Stimulated activated CD4-positive, alpha-beta T cell treated with anti-CD3 and anti-CD28 coated beads, Interleukin-2, amount 100 ng/mL, for 24 hours (primary cell): ENCODE measurements at places on chromosomes 2 and 18.

GRCh38 chr2:68744366-68744912 is 9.8 kb downstream of the ARHGAP25 start:
- no peak for DNase-seq

GRCh38 chr2:71348302-71348701 is 16.7 kb downstream of the ZNF638 start:
- DNase-seq: no peak

- no peak for DNase-seq
Measured at GRCh38 chr2:22037274-22037673, 913.5 kb downstream of the TDRD15 start.

GRCh38 chr18:3664563-3665178 is 214.7 kb downstream of the TGIF1 start:
- DNase-seq: no peak

- no peak for DNase-seq
Measured at GRCh38 chr2:230046491-230046890, 22.2 kb downstream of the SLC16A14 start.

DNA sequence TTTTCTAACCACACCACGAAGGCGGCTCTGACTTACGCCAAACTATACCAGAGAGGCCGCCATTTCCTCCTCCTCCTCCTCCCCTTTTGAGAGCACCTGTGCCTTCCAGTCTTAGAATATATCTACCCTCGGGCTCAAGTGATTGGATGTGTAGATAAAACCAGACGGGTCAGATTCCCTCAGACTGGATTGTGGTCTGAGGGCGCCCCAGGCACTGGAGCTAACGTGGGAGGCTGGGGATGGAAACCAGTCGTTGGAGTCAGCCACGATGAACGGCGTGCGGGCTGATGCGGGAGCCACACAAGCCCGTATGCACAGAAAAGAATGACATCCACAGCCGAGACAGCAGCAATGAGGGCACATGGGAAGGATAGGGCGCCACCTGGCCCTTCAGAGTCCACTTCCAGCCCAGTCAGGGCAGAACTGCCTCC is 12.3 kb upstream of the ODC1 start:
- DNase-seq: no peak

GRCh38 chr2:197198890-197199289 is 111.7 kb downstream of the ANKRD44 start:
- peak; percentile 77 for DNase-seq

DNA sequence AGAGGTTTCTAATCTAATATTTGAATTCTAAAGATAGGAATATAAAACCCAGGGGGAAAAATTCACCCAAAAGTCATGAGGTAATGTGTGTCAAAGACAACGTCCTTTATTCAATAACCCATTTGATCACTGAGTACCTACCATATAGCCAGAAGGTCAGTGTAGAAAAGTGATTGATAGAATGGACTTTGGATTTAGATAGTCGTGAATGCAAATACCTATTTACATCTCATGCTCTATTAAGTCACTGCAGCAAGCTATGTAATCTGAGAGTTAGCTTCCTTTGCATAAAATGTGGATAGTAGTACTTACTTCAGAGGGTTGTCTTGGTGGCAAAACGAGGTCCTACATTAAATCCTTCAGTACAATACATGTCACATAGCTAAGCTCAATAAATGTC is 27.8 kb upstream of the TRIB2 start:
- no peak for DNase-seq

- no peak for DNase-seq
Measured at GRCh38 chr2:28347596-28347995, 45.1 kb upstream of the FOSL2 start.

DNA sequence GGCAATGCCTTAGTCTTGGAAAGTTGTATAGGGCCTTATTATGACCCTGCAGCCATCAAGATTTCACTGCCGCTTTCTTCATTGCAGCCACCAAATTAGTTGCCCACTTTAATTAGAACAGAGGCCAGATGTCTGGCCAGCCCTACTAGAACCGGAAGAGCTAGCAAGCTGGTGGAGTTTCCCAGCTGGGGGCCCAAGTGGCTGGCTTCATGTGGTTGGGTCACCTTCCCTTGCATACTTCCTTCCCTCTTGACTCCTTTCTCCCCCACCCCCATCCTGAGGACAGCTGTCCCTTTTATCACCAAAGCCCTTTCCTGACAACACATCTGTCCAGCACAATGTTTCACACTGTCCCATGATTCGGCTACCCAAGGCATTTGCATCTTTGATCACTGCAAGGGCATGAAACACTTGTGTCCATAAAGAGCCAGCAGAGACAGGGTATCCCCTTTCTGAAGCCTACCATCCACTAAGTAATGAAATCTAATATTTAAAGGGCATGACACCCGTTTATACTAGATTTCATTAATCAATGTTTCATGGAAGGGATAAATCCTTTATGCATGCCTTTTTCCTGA is 187.2 kb downstream of the BCL11A start:
- no peak for DNase-seq

DNA sequence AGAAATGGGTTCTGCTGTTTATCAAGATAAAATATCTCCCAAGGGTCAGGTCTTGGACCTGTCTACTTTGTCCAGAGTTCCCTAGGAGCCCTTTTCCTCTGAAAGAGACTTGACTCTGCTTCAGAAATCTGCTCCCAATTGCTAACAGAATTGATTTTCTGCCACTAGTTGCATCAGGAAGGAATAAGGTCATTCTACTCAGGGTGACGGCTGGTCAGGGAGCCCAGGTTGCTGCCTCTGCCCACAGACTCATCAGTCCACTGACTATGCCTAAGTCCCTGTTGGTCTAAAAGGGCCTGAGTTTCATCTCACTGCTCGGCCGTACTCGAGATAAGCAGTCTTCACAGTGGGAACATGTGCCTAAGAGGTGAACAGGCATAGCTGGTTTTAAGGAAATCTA is 61.2 kb downstream of the EVA1A start:
- DNase-seq: no peak

DNA sequence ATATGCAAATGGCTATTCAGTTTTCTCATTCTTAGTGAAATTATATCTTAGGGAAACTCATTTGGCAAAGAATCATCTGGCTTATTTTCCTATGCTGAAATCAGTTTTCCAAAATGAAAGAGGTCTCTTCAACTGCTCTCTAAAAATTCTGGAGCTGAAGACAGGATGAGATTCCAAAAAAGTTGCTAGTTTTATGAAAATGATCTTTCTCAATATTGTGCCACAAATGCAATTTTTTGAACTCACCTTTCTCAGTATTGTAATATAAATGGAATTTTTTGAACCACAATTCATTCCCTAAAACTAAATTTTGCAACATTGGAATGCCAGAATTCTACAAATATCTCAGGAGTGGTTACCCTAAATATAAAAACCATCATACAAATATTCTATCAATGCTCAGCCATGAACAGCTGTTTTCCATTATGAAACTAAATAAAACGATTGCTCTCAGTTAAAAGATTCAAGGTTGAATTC is 147.7 kb upstream of the PKDCC start:
- no peak for DNase-seq

- no peak for DNase-seq
Measured at GRCh38 chr2:182448371-182448770, 21.5 kb upstream of the PDE1A start.

DNA sequence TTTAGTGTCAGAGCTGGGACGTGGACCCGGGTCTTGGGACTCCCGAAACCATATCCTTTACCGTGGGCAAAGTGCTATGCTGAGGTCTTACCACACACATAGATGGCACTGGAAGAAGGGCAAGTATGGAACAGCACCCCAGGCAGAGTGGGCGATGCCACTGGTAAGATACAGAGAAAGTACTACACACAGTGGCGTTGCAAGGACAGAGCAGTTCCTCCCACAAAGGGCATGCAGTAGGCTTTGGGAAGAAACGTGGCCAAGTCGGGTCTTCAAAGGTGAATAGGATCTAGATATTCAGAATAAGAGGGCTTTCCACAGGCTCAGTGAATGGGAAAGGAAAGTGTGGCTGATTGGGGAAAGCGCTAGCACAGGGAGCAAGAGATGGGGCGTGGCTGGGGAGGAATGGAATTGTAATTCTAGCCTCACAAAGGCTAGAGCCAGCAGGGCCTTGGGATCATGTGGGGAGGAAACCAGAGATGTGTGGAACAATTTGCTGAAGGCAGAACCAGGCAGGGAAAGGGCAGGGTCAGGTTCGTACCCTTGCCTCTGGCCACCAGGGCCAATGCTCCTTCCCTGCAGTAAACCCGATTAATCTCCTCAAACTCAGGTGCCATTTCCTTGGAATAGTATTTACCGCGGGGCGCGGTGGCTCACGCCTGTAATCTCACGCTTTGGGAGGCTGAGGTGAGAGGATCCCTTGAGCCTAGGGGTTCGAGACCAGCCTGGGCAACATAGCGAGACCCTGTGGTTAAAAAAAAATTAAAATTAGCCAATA is 36.0 kb downstream of the PCBP1 start:
- no peak for DNase-seq

GRCh38 chr2:79903222-79904000 is 390.6 kb downstream of the CTNNA2 start:
- no peak for DNase-seq

DNA sequence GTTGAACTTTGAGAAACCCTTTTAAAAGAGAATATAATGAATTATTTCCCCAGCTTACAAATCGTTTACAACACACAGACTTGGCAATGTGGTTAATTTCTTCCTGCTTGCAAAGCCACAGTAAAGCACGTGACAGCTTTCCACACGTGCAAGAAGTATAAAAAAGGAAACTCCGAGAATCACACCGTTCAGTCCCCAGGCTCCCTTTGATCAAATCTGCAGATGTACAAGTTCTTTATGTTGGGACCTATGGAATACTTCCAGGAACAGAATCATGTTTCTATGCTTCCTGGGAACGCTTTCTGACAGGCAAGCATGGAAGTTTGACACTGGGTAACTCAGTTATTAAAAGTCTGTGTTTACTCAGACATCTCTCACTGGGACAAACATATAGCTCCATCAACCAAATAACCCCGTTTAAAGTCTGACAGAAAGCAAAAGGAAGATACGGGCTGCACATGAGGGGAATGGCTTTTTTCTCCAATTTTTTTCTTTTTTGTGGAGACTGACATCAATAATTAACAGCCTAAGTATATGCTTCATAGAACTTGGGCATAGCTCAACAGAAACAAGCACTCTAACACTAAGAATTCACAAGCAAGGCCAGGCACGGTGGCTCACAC is 134.8 kb downstream of the EIPR1 start:
- DNase-seq: peak; percentile 26

- no peak for DNase-seq
Measured at GRCh38 chr2:232787806-232788205, 11.4 kb upstream of the KCNJ13 start.

GRCh38 chr2:80247339-80247738 is 57.2 kb downstream of the LRRTM1 start:
- DNase-seq: no peak

- no peak for DNase-seq
Measured at GRCh38 chr2:134897932-134898331, 20.7 kb upstream of the CCNT2 start.

- DNase-seq: no peak
Measured at GRCh38 chr2:183967756-183968155, 630.6 kb upstream of the ZNF804A start.

GRCh38 chr18:23591011-23591410 is 4.7 kb upstream of the NPC1 start:
- DNase-seq: no peak

- DNase-seq: no peak
Measured at GRCh38 chr2:32714521-32714920, 86.7 kb downstream of the TTC27 start.

- no peak for DNase-seq
Measured at GRCh38 chr2:163878718-163879117, 142.9 kb upstream of the FIGN start.

DNA sequence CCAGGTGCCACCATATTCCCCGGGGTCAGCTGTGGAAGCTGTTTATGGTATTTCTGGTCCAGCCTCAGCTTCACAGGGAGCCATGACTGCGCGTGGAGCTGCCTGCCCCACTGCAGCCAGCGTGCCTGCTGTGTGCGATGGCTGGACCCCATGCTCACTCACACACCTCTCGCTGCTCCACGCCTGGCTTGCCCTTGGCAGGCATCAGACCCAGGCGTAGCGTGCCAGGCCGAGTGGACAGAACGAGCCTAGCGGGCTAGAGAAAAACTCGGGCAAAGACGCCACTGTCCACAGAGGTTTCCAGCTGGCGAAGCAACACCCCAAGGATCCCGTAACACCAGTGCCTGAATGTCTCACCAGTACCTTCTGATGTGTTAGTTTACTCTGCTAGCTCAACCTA is 42.9 kb upstream of the PEX13 start:
- DNase-seq: no peak

GRCh38 chr18:22001912-22002487 is 167.4 kb upstream of the GATA6 start:
- DNase-seq: no peak

DNA sequence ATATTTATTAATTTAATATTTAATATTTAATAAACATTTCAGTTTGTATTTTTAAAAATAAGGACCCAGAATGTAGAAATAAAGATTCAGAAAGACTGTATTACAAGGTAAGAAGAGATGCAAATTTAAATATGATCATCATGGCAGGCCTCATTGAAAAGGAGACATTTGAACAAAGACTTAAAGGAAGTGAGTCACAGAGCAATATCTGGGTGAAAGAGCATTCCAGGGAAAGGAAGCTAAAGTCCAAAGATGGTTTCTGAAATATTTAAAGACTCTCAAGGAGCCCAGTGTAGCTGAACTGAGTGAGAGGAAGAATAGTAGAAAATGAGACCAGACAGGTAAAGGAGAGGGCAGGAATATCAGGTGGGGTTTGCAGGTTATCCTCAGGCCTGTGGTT is 5.9 kb downstream of the SCYGR4 start:
- no peak for DNase-seq

DNA sequence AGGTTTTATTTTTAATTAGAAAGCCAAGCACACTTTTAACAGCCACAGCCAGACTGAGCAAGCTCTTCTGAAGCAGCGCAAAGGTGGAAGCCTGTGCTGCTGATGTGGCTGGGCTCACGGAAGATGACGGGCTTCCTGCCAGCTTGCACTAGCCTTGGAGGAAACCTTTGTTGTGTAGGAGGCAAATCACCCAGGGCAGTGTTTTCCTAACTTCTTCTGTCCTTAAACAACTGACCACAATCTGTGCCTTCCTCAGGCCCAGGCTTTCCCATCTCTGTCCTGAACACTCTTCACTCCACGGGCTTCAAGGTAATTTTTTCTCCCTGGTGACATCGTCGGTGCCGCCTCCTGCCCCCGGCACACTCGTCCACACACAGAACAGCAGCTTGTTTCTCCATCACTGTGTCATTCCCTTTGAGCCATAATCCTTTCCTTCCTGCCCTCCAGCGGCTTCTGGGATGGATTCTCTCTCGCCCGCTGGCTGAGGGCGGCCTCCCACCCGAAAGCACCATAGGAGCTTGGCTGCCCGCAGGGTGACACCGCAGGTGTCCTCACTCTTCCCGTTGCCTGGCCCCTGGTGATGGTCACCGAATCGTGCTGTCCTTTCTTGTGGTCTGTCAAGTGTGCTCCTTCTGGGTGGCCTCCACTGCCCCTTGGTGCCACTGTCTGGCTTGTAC is 31.1 kb upstream of the INHBB start:
- DNase-seq: peak; percentile 18

- DNase-seq: no peak
Measured at GRCh38 chr2:65767946-65768345, 335.5 kb upstream of the SPRED2 start.
